ENCODE measurements at places on chromosomes 7 and 10. TPM values are rescaled to one million over a fixed set of nuclear protein-coding genes. Genes with fewer than 3 reads are reported as not detected.

GRCh38 chr7:121276313-121276712 is 52.5 kb upstream of the WNT16 start:
- no peak for ATAC-seq

DNA sequence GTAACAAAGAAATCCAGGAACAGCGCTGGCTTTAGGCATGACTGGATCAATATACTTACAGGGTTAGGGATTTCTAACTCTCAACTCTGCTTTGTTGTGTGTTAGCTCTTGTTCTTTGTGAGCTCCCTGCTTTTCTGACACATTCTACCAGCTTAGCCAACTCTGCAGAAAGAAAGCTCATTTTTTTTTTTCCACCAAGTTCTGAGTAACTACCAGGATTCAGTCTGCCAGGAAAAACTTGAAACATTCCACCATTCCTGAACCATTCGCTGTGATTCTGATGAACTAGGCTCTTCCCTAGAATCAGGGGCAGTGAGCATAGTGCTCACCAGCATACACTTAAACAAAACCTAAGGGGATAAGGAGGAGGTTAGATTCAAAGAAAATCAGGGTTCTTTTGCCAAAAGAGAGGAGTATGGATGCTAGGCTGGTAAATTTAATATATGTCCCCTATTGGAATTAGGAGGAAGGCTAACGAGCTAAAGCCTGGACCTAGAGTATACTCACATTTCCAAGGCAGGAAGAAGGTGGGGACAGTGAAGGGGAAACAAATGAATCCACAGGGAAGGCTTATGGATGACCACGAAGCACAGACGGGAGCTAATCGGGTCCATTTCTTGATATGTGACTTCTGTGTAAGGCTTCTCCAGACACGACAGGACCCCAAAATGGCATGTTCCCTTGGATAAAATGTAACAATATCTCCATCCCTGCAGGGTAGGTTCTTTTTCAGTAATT is 183.4 kb downstream of the PRKG1 start:
- ATAC-seq: no peak

DNA sequence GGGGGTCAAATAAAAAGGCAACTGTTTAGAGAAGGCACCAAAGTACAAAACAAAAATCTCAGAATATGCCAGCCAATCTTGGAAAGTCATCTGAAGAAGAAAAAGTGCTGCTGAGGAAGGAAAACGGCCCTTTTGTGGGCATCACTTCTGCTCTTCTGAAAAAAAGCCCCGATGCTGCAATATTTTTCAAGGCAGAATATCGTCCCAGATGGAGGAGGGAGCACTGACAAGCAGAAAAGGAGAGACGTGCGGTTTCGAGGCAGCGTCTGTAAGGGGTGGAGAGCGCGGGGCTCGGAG is 959 bp upstream of the ATRNL1 start:
- ATAC-seq: no peak

GRCh38 chr7:37738321-37738720 is 54.8 kb downstream of the GPR141 start:
- no peak for ATAC-seq

GRCh38 chr10:127997937-127998336 is 91.0 kb downstream of the PTPRE start:
- no peak for ATAC-seq

DNA sequence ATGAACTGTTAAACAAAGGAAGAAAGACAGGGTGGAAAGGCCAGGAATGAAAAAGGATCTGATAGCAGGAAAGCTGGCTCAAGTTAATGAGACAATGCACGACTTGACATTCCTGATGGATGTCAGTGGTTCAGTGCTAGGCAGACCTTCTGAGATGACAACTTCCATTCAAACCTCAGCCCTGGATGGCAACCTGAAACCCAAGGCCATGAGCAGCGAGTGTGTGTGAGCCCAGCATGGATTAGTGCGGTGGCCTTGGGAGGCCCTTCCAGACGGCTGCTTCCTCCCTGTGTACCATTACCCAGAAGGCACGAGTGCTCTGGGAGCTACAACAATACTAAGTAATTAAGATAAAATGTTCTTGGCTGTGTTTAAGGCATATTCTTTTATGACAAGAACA is 18.8 kb downstream of the TRIL start:
- ATAC-seq: no peak

DNA sequence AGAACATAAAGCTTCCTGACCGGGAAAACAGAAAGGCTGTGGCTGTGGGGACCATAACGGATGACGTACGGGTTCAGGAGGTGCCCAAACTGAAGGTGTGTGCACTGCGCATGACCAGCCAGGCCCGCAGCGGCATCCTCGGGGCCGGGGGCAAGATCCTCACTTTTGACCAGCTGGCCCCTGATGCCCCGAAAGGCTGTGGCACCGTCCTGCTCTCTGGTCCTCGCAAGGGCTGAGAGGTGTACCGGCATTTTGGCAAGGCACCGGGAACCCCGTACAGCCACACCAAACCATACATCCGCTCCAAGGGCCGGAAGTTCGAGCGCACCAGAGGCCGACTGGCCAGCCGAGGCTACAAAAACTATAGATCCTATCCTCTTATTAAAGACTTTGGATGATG is 179.3 kb downstream of the PTN start:
- ATAC-seq: no peak

- ATAC-seq: peak; percentile 60
These were observed 529 bp downstream of the TASOR2 start for GRCh38 chr10:5684971-5685763.

DNA sequence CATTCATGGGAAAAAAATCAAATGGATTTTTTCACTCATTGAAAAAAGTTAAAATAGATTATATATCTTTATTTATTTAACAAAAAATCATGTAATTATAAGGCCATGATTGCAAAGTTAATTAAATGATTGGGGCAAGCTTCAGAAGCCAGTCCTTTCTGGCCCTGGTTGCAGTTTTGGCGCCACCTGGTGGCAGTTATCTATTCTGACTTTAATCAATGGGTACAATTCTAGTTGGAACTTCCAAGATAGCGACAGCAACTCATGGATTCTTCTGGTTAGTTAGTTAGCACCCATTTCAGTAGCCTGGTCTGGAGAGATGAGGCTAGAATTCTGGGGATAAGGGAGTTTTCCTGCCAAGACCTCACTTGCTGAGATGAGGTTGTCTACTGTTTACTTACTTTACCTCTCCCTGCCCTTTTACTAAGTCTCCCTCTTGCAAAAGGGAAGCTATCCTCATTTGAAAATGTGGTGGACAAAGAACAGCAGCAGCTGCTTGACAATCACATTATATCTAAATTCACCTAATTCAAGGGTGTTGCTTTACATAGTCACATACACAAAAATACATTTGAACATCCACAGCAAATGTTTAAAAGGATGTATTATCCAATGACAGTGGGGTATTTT is 42.3 kb downstream of the NOC3L start:
- ATAC-seq: peak; percentile 47

GRCh38 chr10:130360826-130361311 is 224.7 kb downstream of the GLRX3 start:
- ATAC-seq: no peak

DNA sequence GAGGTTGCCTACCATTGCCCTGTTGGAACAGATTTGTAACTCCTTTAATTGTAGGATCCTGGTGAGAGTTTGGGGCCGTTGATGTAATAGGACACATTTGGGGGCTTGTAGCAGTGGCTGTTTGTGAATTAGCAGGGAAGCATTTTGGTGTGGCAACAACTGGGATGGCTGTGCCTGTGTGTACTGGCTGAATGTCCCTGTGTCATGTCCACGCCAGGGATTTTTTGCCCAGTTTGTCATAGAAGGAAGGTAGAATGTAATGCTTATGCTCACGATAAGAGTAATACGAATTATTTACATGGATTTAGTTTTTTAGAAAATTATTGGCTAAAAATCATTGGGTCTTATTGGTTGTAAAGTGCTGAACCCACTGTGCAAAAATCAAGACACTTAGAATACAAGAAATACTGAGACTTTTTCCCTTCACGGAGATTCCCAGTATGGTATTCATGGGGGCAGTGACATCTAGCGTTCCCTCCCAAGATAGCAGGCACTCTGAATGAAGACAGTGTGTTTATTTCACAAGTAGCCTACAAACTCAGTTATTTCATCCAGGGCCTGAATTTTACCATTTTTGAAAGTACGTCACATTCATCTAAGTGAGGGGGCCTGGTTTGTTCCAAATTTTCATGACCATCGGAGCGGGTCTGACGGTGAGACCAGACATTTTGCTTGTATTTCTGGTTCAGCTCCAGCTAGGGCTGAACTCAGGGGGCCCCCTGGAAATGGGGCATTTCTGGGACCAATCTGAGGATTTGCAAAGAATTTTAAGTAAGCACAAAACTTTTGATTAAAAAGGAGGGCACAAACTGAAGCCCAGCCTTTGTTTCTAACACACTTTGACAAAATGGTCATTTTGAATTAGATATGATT is 74.7 kb downstream of the CACNB2 start:
- no peak for ATAC-seq

GRCh38 chr7:132491391-132491945 is 84.8 kb downstream of the PLXNA4 start:
- ATAC-seq: no peak

DNA sequence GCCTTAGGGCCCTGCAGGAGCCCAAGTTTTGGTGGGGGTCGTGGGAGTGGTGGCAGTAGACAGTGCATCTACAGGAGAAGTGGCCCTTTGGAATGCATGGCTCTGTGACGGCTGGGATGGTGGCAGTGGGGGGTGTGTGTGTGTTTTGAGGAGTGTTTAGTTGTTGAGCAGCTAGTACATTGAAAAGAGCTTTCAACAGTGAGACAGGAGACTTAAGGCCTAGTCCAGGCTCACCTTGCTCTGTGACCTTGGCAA is 27.1 kb downstream of the ZNF775 start:
- ATAC-seq: no peak

DNA sequence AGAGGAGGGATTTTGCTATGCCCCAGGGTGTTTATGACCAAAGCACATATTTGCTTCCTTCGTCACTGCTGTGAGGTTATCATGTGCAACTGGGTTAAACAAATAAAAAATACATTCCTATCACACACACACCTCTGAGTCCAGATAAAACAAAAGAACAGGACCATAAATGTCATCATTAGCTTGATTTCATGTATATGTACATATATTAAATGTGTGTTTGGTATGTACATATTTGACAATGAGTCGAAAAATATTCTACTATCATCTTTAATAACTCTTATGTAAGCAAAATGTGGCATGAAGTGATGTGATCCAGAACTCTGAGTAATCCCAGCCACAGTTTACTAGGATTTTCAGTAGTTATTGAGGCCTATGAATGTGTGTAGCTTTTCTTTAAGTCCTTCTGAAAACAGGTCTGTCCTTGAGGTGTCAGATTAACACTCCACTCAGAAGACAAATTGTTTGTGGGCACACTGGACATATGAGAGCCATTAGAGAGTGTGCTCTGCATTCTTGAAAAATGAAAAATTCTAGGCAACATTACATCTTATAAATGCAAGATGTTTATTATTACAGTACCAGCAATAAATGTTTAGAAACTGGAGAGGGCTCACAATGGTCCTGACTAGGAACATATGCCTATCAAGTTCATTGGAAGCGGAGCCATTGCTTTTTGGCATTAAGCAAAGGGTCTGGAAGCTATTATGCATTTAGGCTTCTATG is 335.1 kb upstream of the SEMA3A start:
- ATAC-seq: no peak

DNA sequence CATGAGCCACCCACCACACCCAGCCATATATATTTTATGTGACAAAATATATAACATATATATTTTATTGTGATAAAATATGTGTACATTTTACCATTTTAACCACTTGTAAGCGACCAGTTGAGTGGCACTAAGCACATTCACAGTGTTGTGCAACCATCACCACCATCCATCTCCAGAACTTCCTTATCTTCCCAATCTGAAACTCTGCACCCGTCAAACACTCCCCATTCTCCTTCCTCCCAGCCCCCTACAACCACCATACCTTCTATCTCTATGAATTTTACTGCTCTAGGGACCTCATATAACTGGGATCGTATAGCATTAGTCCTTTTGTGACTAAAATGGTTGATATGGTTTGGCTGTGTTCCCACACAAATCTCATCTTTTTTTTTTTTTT is 20.8 kb upstream of the CYTH3 start:
- no peak for ATAC-seq

- no peak for ATAC-seq
These were observed 26.1 kb downstream of the NOM1 start for GRCh38 chr7:156975620-156976019.

- no peak for ATAC-seq
These were observed 24.7 kb upstream of the YAE1 start for GRCh38 chr7:39541511-39541910.

DNA sequence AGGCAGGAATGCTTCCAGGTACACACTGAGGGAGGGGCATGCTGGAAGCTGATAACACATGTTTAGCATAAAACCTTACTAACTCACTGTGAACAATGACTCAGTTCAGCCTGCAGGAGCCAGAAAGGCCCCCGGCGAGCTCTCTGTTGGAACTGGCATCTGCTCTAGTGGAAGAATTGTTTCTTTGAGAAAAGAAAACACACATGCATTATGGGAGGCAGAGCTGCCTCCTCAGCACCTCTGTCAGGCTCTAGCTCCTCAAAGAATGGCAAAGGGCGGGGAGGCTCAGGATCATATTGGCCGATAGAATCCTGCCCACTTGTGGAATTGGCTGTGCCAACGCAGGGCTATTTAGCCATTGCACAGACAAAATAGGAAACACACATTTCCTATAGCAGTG is 338.3 kb downstream of the CXCL12 start:
- ATAC-seq: peak; percentile 74

GRCh38 chr10:118592675-118593330 is 2.6 kb downstream of the PRLHR start:
- no peak for ATAC-seq

GRCh38 chr7:128398016-128398840 is 11.6 kb downstream of the IMPDH1 start:
- peak; percentile 62 for ATAC-seq

DNA sequence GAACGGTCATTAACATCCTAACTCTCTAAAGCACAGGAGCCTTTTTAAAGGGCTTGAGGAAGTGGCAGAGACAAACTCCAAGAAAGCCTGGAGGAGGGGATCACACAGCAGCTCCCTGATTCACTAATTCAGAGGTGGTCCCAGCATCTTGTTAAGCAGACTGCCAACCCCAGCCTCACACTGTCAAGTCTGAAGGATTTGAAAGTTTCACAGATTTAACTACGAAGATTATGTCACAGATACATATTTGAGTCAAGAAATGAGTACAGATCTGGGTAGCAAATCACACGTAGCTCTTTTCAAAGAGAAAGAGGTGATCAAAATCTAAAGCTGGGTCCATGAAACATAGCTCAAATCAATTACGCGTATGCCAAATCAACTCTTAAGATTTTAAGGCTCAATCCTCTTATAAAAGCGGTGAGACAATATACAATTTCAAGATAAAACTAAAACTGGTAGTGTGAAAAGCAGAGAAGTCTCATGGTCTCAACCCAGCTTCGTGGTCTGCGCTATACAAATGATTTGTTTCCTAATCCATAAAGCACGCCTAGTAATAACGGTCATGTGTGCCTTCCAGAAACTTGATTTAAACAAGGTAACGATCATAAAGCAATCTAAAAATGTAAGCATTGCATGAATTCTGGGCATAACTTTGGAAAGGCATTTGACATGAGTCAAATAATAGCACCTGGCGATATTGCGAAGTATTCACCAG is 229.9 kb upstream of the MKLN1 start:
- ATAC-seq: no peak

SPDYE6 gene
- total RNA-seq: not detected

PPP1R3A gene
- not detected for total RNA-seq

APBB1IP gene
- total RNA-seq: 1.4 TPM

LRWD1 gene
- 8.7 TPM for total RNA-seq

CYP2C8 gene
- 0.20 TPM for total RNA-seq

SPDYE2 gene
- total RNA-seq: not detected

ANKRD1 gene
- total RNA-seq: 0.24 TPM

MEOX2 gene
- total RNA-seq: 0.60 TPM

MET gene
- total RNA-seq: 10.4 TPM

COL13A1 gene
- total RNA-seq: 0.92 TPM

HIF1AN gene
- 24.5 TPM for total RNA-seq

GPR15LG gene
- total RNA-seq: 404 TPM

All from esophagus mucosa (tissue), 1 donor.